ENCODE measurements at places on chromosomes 5 and 9.

DNA sequence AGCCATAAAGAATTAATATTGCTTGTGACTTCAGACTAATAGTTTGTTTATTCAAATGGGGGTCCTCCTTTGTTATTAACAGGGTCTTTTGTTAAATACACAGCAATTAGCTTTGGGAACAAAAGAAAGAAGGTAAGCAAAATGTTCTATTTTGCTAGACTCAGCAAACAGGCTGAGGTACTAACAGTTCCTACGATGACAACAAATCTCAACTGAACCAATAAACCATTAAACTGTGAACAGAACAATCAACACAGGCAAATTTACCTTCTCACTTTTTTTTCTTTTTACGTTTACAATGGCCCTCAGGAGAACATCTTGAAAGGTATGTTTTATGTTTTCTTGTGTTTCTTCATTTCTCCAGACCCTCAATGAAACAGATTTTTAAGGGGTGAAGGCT lies 207.2 kb downstream of the NFIB start:
- DNase-seq = no peak

- DNase-seq = no peak
Measured at GRCh38 chr5:24804221-24804681, 159.5 kb upstream of the CDH10 start.

DNA sequence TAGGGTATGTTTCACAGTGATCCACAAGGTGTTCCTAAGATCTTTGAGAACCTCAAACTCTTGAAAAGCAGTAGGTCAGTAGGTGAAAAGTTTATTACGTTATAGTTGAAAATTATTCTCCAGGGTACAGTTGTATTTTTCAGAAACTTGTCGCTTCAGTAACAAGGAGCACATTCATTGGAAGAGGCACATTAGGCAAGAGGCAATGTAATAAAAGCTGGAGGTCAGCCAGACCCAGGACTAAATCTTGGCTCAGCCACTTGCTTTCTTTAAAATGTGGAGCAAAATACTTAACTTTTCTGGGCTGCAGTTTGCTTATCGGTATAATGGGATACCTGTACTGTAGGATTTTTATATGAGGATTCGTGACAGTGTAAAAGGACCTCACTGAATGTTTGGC lies 45.6 kb downstream of the TLE4 start:
- no peak for DNase-seq

DNA sequence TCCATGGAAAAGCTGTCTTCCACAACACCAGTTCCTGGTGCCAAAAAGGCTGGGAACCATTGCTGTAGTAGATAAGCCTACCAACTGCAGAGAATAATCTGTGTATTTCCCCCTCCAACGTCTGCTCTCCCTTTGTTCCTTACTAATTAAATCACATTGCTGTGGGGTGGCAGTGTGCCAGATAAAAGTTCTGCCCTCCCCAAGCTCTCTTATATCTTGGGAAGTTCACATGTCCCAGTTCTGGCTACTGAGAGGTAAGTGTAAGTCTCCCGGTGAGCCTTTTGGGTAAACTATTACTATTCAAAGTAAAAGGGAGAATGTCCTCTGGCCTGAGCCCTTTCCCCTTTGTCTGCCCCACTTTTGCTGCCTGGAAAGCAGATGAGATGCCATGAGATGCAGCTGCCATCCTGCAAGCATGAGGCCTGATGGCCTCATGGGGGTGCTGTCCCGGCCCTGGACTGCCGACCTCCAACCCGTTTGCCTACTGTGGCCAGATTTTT lies 14.7 kb downstream of the ENC1 start:
- DNase-seq = no peak

GRCh38 chr9:68794898-68795297 lies 89.9 kb downstream of the PIP5K1B start:
- no peak for DNase-seq

DNA sequence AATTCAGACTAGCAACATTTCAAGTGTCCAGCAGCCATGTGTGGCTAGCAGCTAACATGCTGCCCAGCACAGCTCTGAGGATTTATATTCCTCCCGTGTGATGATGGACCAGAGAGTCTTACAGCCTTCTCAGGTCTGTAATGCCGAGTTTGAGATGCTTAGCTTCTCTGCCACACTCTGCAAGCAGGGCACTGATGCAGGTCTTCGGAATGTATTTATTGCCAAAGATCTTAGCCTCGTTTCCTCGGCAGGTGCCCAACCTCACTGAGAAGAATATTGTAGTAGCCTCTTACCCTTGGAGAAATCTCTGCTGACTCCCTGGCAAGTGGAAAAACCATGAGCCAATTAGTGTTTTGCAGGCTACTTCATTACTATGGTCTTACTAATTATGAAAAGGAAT lies 3.7 kb upstream of the RAI14 start:
- DNase-seq = no peak

DNA sequence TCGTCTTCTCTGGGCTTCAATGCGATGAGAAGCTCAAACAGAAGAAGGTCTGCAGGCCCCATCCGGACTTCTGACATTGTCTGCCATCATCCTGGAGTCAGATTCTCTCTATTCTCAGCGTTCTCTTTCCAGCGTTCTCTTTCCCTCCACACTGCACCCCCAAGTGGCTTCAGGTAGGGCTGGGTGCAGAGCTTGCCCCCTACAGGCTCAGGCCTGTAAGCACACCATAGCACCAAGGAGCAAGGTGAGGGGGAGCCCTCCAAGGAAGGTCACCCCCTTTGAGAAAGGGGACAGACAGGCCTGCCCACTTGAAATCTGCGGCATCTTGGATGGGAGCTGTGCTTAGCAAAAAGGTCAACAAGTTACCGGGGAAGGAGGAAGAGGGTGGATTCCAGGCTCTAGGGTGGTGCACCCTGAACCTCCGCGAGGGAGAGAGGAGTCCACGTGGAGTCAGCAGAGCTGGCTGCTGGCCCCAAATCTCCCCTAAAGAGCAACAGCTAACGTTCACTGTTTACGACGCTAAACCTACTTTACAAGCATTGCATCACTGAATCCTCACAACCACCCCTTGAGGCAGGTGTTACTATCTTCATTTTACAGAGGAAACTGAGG lies 27.5 kb downstream of the GPX3 start:
- DNase-seq = peak; percentile 34

DNA sequence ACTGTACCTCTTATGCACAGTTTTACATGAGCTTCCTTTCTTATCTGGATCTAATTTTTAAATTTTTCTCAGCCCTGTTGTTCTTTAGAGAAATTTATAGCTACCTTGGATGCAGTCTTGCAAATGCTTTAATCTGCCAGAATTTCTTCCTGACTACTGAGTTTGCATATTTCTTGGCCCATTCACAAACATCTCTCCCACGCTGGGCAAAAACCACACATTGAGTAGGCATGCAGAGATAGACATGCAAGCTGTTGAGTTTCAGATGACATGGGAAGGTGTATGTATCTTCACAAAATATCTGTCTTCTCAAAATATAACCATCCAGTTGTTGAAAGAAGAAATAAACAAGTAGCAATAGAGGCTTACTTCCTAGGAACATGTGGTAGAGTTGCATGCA lies 101.2 kb downstream of the PARP8 start:
- no peak for DNase-seq

DNA sequence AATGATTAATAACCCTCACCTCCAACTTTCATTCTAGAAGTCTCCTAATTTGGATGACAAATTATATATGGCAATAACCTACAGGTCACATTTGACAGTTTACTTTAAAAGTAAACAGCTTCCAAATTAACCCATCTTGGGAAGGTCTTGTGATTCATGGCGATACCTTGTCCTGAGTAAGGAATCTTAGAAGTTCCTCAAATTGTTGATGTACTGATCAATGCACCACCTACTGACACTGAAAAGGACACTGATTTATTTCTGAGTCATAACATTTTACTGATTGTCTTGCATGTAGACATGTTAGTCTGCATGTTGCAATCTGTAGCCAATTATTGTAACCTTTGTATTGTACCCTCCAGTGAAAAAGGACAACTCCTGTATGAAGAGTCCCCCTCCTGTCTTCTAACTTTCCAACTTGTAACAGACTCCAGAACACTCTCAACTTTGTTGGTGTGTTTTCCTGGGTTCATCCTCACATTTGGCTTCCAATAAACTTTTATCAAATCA lies 16.0 kb upstream of the SLC22A5 start:
- no peak for DNase-seq

- no peak for DNase-seq
Measured at GRCh38 chr9:68919661-68920060, 94.3 kb downstream of the PRKACG start.

GRCh38 chr9:130243015-130243881 lies 22.3 kb upstream of the HMCN2 start:
- peak; percentile 24 for DNase-seq

- DNase-seq = no peak
Measured at GRCh38 chr5:136075466-136075891, 46.7 kb downstream of the TGFBI start.

- DNase-seq = no peak
Measured at GRCh38 chr5:118076490-118076889, 911.9 kb downstream of the DTWD2 start.

GRCh38 chr5:78983601-78984438 lies 1.3 kb downstream of the ARSB start:
- DNase-seq = no peak

DNA sequence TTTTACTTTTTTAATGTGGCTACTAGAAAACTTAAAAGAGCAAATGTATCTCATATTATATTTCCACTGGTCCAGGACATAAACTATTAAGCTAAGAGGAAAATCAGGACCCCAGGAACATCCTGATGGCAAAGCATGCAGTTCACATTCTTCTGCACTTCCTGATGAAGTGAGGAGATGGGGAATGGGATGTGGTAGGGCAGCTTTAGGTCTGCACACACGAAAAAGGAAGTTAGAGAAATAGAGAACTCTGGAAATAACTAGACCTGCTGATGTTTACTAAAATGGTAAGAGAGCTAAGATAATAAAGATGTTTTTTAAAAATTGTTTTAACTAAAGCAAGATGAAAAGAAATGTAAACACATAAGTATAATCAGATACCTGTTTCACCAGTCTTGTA lies 39.7 kb upstream of the NIPBL start:
- peak; percentile 25 for DNase-seq

DNA sequence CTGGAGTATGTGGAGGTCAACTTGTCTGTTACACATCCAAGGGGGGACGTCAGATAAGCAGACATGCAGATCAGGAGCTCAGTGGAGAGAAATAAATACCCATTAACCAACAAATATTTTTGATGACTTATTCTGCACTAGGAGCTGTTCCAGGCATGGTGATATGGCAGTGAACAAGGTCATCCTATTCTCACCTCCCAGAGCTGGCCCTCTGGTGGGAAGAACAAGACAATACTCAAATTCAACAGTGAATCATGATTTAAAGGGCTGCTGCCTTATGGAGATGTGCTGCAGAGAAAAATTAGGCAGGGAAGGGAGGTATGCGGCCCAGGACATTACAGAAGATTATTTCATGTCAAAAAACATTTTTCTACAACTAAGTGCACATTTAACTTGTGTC lies 36.5 kb downstream of the SYK start:
- DNase-seq = no peak

GRCh38 chr5:170341545-170341944 lies 44.0 kb upstream of the LCP2 start:
- no peak for DNase-seq

- no peak for DNase-seq
Measured at GRCh38 chr9:120839146-120839545, 3.6 kb downstream of the PSMD5 start.

- no peak for DNase-seq
Measured at GRCh38 chr9:133775951-133776905, 38.1 kb upstream of the SARDH start.

DNA sequence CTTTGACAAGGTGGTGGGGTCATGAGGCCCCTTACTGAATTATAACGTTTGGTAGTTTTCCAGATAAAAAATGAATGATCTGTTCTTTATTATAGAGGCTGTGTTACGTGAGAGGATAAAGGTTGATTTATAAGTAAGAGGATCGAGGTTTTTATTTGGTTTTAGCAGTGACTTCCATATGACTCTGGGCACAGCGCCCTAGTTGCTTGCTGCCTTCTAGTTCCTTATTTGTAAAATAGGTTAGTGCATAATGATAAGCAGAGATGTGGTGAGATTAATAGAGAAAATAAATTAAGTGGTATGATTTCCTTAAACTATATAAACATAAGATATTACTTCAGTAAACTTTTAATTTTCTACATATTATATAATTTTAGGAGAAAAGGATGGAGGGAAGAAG lies 29.8 kb downstream of the MRRF start:
- DNase-seq = no peak

GRCh38 chr9:123268199-123268464 lies 254 bp downstream of the STRBP start:
- DNase-seq = no peak

GRCh38 chr5:122789461-122790171 lies 14.7 kb downstream of the SNX2 start:
- DNase-seq = no peak
